ENCODE measurements at places on chromosomes 1 and 21. TPM values are rescaled to one million over a fixed set of nuclear protein-coding genes. Genes with fewer than 3 reads are reported as not detected.

- no peak for DNase-seq
- H3K27ac ChIP-seq, result no peak overlapping the region
- no peaks in the 10 kb centered on the region for H3K27me3 ChIP-seq
- H3K4me3 ChIP-seq, result no peak overlapping the region
Measured at GRCh38 chr1:166695115-166695514, 144.2 kb upstream of the POGK start.

DNA sequence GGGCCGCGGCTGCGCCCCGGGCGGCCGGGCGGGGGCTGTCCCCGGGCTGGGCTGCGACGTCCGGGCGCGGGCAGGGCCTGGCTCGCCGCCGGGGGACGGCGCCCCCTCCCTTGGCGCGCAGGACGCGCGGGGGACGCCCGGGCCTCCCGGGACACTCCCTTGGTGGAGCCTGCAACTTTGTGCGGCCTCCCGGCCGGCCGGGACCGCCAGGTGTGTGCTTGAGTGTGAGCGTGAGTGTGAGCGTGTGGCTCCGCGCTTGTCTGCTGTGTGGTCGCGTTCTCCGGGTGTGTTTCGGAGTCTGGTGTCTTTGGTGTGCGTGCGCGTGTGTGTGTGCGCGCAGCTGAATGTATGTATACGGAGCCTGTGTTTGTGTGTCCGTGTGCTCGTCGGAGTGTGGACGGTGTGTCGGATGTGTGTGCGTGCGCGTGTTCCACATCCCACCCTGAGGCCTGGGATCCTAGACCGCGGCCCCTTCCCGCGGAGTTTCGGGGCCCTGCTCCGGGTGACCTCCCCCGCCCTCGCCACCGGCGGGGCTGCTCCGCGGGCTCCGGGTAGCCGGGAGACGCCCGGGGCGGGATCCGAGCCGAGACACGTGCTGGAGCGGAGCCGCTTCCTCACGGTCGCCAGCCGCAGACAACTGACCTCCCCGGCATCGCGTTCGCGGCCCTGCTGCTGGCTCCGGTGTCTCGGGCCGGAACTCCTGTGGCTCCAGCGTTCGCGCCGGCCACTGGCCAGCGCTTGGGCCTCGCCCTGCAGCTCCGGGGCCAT lies 1.7 kb downstream of the PTPRU start:
- no peaks in the 10 kb centered on the region for H3K36me3 ChIP-seq
- peaks cover 15% of the 10 kb centered on the region for H3K4me1 ChIP-seq
- H3K4me3 ChIP-seq, result peak overlapping the region; percentile 57
- peak; percentile 82 for DNase-seq
- H3K27me3 ChIP-seq, result no peaks in the 10 kb centered on the region
- peak overlapping the region; percentile 82 for H3K27ac ChIP-seq

- DNase-seq, result no peak
- H3K36me3 ChIP-seq, result peaks cover 56% of the 10 kb centered on the region
- H3K4me1 ChIP-seq, result peaks cover 9% of the 10 kb centered on the region
- H3K27ac ChIP-seq, result no peak overlapping the region
Measured at GRCh38 chr1:54872036-54872331, 15.0 kb downstream of the DHCR24 start.

AMPD1 gene
- not detected for total RNA-seq

SLC44A5 gene
- 0.55 TPM for total RNA-seq
